ENCODE measurements at places on chromosomes 7 and 10.

DNA sequence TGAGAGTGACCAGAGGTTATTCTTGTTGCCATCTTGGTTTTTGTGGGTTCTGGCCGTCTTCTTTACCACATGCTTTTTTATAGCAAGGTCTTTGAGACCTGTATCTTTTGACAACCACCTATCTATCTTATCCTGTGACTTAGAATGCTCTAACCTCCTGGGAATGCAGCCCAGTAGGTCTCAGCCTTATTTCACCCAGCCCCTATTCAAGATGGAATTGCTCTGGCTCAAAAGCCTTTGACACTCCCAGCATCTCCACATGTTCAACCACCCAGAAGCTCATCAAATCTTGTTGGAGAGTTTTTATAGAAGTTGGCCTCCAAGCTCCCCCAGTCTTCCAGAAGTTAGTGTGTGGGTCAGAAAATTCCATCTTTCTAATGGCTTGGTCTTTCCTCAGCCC lies 464.3 kb upstream of the NRP1 start:
- no peak for DNase-seq

- no peak for DNase-seq
Measured at GRCh38 chr7:134378562-134378961, 61.8 kb upstream of the SLC35B4 start.

- DNase-seq, result no peak
Measured at GRCh38 chr10:86734207-86734988, 22.0 kb upstream of the BMPR1A start.

GRCh38 chr7:120931243-120931642 lies 19.3 kb upstream of the ING3 start:
- no peak for DNase-seq

GRCh38 chr7:79093421-79093820 lies 360.0 kb downstream of the MAGI2 start:
- no peak for DNase-seq
